CD8-positive, alpha-beta memory T cell (primary cell): ENCODE measurements at places on chromosomes 12 and 14. TPM values are rescaled to one million over a fixed set of nuclear protein-coding genes. Genes with fewer than 3 reads are reported as not detected.

DNA sequence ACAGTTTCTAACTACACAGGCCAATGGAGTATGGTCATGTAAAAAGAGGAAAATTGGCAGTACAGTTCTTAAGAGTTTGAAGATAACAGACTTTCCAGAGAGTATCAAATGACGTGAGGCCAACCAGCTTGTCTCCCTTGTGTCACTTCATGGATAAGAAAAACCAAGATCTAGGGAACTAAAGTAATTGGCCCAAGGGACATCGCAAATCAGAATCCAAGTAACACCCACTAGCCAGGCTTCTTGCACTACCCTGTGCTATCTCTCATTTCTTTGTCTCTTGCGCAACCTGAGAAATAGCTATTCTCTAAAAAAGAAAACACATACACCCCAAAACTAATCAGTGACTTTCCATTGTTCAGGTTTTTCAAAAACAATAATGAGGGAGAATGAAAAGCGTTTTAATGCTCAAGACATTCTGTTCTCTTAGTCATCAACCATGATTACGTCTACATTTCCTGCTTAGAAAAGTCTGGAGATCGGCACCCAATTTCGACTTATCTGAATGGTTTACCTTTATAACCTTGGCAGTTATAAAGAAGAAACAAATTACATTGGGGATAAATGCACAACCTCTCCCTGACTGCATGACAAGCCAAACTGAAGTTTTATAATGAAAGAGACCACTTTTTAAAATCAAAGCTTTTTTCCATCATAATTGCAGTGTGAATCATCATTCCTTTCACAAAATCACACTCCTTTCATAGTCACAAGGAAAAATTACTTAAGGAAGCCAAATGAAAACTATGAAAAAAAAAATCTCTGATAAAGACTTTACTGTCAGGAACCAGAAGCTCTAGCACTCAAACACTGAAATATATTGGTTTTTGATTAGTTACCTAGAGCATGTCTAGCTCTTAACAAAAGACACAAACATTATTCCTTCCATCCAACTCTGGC, 42.1 kb downstream of the TMTC1 start:
- DNase-seq = no peak

DNA sequence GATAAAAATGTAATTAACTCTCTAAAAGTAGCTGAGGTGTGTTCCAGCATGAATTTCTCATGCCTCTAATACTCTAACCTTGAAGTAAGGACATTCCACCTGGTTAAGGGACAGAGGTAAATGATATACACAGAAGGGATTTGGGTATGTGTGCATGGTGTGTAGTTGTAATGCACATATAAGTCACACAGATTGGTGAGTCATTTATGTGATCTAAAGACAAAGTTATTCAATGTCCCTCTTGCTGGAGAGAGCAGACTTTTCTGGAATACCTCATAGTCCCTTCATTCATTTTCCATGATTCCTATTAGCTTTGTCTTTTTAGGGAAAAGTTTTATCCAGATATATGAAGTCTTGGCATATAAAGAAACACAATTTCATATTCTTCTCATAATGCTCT, 234.9 kb downstream of the SNAPC1 start:
- no peak for DNase-seq

GRCh38 chr12:45981075-45981837, 9.1 kb downstream of the SCAF11 start:
- no peak for DNase-seq

- DNase-seq = no peak
Observed at GRCh38 chr12:3200814-3201233, 123.6 kb downstream of the TSPAN9 start.

GRCh38 chr14:79076428-79076827, 906.3 kb downstream of the NRXN3 start:
- no peak for DNase-seq

GRCh38 chr14:26381405-26381804, 216.4 kb downstream of the NOVA1 start:
- DNase-seq = no peak

- no peak for DNase-seq
Observed at GRCh38 chr14:103199124-103199523, 75.9 kb downstream of the TNFAIP2 start.

- no peak for DNase-seq
Observed at GRCh38 chr14:94029265-94029664, 3.1 kb downstream of the OTUB2 start.

- no peak for DNase-seq
Observed at GRCh38 chr14:89563471-89563870, 146.4 kb upstream of the FOXN3 start.

DNA sequence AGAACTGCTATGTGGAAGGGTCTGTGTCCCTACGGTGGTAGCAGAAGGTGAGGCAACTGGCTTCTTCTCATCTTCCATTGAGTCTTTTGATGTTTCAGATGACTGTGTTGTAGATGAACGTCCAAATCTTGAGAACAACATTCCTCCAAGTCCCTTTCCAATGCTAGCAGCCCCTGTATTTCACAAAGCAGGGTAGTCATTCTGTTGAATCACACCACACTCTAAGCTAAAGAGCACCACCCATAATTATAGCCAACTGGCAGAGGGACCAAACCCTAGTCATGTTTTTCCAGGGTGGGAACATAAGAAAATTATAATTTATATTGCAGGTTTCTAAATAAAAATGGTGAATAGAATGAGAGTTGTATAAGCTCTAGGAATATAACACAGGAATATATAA, 98.7 kb downstream of the DDHD1 start:
- no peak for DNase-seq

GRCh38 chr12:31524791-31525495, 66.0 kb downstream of the DENND5B start:
- no peak for DNase-seq

Gene ADIPOR2
- total RNA-seq = 63.9 TPM

Gene GMPR2
- 43.6 TPM for total RNA-seq

Gene TRHDE
- not detected for total RNA-seq

Gene RGS6
- 0.60 TPM for total RNA-seq

Gene KIF5A
- total RNA-seq = 2.1 TPM

Gene STAT2
- 63.5 TPM for total RNA-seq
